ENCODE measurements at places on chromosomes 4 and X.

- peak; percentile 28 for DNase-seq
Measured at GRCh38 chrX:107716118-107716684, 59.4 kb downstream of the TSC22D3 start.

GRCh38 chr4:100574607-100575006 lies 56.8 kb upstream of the EMCN start:
- no peak for DNase-seq

DNA sequence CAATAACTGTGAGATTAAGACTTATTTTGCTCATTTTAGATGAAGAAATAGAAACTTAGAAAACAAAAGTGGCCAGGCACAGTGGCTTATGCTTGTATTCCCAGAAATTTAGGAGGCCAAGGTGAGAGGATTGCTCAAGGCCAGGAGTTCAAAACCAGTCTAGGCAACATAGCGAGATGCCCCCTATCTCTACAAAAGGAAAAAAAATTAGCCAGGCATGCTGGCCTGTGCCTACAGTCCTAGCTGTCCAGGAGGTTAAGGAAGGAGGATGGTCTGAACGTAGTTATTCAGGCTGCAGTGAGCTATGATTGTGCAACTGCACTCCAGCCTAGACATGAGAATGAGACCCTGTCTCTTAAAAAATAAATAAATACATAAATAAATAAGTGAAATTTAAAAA lies 28.0 kb downstream of the APELA start:
- DNase-seq = no peak

DNA sequence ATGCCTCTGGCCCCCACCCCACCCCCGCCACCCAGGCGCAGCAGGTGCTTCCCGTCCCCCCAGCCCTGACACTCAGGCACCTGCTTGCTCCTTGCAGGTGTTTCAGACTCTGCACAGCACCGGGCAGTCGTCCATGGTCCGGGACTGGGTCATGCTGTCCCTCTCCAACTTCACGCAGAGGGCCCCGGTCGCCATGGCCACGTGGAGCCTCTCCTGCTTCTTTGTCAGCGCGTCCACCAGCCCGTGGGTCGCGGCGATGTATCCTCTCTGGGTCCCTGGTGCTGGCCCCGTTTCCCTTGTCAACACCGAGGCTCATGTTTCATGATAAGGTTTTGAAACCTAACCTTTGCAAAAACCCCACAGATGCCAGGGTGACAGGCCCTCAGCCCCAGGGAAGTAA lies 10.2 kb upstream of the MSANTD1 start:
- no peak for DNase-seq

GRCh38 chrX:8196776-8197175 lies 25.7 kb upstream of the VCX2 start:
- no peak for DNase-seq

Data from activated CD4-positive, alpha-beta memory T cell treated with anti-CD3 and anti-CD28 coated beads for 36 hours (primary cell).